ENCODE measurements at places on chromosomes 6 and 20.
A peak's percentile ranks its signal among the peaks of the same experiment; 100 is the strongest.

- DNase-seq = no peak
Measured at GRCh38 chr20:13259921-13260320, 38.8 kb downstream of the ISM1 start.

- peak; percentile 69 for DNase-seq
Measured at GRCh38 chr6:37566111-37566949, 66.6 kb upstream of the CCDC167 start.

DNA sequence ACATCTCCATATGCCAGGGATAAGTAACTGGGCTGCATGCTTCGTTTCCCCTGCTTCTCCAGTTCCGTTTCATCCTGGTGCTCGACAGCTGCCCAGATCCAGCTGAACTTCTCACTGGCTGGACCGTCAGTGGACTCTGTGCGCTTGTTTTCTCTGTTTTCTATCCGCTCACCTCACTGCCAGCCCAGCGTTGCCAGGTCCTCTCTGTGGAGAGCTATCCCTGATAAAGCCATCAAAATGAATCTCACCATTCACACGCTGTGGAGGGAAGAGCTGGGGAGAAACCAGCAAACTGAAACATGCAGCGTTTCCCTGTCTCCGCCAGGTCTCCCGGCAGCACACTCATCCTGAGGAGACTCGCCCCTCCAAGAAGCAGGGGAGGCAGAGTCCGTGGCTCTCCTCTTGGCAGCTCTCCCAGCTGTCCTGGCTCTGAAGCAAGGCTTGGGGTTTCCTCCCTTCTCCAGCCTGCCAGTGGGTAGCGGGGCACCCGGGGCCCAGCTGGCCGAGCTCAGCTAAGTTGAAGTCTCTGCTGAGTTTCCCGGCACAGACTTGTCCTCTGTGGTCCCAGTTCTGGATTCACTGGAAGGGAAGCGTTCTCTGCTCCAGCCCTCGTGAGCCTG lies 160.9 kb downstream of the DTNBP1 start:
- peak; percentile 78 for DNase-seq

DNA sequence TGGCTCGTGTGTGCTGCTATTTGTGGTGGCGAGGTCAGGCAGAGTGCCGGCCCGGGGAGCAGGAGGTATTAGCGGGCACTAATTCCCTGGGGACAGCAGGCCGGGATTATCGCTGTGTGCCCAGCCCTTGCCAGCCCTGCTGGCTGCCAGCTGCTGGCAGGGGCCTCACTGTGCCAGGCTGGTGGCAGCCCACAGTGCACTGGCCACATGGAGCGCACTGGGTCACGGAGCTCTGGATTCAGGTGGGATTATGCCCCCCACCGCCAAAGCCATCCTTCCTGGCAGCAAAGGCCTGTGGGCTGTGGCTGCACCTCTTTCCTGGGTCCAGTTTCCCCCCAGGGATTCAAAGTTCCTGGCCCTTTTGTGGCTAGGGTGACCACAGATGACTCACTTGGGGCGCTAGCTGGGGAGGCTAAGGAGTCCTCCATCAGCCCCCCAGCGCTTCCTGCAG lies 59.7 kb downstream of the YTHDF1 start:
- DNase-seq = no peak

DNA sequence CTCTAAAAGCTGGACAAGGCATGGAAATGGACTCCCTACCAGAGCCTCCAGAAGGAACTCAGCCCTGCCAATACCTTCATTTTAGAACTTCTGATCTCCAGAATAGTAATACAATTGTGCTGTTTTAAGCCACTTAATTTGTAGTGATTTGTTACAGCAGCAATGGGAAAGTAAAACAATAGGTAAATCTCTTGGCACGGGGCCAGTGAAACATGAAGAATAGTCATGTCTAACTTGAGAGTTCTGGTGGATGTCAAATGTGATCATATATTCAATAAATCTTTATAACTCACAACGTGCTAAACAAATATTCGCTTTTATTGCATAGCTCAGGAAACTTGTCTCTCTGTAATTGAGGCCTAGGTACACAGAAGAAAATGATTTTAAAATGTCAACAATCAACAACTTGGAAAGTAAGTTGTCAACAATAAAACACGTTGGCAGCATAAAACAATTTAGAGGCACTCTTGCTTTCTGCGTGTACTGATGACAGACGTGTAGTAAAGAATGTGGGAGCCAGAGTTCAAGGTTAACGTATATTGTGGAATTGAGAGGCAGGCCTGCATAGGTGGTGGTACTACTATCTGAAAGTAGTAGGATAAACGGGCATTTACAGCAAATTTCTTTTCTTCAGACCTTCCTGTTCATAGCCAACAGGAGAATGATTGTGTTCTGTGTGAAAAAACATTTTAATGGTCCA lies 140.5 kb upstream of the OPRM1 start:
- DNase-seq = no peak

DNA sequence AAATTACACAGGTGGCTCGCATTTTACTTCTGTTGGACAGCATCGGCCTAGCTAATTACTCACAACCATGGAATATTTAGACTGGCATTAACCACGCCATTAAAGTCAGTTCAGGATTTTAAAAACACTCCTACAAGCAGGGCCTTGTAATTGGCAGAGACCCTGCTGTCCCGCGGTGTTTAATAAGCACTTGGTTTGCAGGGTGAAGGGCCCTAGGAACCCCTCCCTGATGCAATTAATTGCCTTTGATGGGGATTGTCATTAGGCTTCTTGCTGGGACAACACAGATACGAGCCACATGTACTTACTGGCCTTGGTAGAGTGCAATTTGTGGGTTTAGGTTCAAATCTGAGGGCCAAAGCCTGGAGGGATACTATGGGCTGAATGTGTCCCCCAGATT lies 7.8 kb upstream of the VSTM2L start:
- no peak for DNase-seq

DNA sequence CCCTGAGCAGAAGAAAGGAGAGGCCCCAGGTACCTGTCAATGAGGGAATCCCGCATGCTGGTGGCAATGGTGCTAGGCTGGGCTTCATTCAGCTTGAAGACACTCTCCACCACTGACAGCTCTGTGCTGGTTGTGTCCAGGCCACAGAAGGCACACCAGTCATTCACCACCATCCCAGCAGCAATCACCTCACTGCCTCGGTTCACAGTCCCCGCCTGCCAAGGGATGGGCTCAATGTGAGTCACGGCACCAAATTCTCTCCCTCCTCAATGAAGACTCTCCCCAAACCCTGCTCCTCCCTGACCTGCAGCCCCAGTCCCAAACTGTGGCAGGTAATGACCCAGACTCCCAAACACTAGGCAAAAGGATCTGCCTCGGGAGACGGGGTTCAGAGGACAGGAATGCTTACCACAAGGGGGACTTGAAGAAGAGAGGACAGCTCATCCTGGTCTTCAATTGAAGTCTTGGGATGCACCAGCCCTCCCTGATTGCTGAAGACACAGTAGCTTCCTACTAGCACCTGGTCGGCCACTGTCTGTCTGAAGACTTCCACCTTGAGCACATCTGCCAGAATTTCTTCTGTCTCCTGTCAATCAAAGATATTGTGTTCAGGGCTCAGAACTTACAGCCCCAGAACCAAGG lies 1.7 kb upstream of the MMP24OS start:
- no peak for DNase-seq

DNA sequence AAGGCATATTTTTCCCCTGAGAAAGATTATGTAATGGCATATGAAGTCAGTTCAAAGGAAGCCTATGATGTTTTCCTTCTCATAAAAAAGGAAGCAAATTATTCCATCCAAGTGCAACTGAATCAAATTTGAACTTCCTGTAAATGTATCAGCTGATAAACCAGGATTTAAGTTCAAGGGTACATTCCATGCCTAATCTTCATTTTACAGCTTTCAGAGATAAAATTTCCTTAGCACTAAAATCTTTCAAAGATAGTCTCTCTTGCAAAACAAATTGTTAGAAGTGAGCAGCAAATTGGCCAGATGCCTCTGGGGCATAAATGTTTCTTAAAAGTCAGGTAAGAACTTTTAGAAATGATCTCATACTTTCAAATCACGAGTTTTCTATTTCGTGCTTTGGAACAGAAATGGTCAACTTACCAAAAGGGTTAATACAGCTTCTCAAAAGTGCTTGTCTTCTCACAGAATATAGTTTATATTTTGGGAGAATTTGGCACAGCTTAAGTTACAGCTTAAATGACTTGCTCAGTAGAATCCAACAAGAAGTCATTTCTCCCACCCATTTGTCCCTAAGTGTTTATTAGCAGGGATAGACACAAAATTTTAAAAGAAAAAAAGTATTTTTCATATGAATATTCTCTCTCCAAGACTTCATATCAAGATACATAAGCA lies 2.7 kb upstream of the TCF21 start:
- DNase-seq = no peak

GRCh38 chr20:53656293-53657202 lies 62.9 kb upstream of the ZNF217 start:
- peak; percentile 81 for DNase-seq

- no peak for DNase-seq
Measured at GRCh38 chr6:45495429-45496084, 117.8 kb upstream of the SUPT3H start.

- peak; percentile 57 for DNase-seq
Measured at GRCh38 chr20:35561268-35561667, 19.4 kb downstream of the ERGIC3 start.

DNA sequence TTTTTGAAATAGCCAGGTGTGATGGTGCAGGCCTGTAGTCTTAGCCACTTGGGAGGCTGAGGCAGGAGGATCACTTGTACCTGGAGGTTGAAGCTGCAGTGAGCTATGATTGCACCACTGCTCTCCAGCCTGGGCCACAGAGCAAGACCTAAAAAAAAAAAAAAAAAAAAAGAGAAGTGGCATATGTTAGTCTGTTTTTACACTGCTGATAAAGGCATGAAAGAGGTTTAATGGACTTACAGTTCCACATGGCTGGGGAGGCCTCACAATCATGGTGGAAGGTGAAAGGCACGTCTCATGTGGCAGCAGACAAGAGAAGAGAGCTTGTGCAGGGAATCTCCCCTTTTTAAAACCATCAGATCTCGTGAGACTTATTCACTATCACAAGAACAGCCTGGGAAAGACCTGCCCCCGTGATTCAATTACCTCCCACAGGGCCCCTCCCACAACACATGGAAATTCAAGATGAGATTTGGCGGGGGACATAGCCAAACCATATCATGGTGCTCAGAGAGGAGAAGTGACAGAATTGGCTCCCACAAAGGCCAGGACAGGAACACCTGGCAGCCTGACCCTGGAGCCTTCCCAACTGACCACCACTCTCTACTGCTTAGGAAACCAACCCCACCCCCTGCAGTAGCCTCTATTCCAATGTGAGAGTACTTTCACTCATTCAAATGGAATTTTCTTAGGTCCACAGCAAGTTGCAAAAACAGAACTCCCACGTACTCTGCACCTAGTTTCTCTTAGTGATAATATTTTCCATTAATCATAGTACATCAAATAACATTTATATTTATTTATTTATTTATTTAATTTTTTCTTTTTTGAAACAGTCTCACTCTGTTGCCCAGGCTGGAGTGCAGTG lies 29.8 kb downstream of the ARHGAP40 start:
- no peak for DNase-seq

DNA sequence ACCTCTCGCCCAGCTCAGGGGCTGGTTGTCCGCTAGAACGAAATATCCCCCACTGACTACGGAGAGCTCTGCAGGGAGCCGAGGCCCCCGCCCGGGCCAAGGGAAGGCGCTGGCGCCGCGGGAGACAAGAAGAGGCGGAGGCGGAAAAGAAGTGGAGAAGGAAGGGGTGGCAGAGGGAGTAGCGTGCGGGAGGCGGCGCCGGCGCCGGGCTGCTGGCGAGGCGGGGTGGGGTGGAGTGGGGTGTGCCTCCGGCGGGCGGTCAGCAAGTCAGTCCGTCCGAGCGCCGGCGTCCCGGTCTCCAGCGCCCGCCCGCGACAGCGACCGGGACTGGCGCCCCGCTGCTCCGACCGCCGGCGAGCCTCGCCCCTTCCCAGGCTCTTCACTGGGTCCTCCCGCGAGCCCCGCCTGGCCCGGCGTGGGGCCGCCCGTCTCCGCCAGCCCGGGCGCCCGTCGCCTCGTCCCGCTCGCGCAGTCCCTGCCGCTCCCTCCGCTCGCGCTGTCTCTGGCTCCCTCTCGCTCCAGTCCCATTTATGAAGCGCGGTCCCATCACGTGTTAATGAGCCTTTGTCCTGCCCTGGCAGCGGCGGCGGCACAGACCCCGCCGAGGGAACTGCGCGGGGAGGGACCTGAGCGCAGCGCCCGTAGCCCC lies at the start of gene CNR1:
Gene CNR1 (minus strand): TSS at position 504 of the 649 bp plus-strand sequence. CDS start 21,073 bp downstream, outside the sequence.
- peak; percentile 53 for DNase-seq

GRCh38 chr6:134007077-134007476 lies 45.3 kb downstream of the SLC2A12 start:
- peak; percentile 58 for DNase-seq

DNA sequence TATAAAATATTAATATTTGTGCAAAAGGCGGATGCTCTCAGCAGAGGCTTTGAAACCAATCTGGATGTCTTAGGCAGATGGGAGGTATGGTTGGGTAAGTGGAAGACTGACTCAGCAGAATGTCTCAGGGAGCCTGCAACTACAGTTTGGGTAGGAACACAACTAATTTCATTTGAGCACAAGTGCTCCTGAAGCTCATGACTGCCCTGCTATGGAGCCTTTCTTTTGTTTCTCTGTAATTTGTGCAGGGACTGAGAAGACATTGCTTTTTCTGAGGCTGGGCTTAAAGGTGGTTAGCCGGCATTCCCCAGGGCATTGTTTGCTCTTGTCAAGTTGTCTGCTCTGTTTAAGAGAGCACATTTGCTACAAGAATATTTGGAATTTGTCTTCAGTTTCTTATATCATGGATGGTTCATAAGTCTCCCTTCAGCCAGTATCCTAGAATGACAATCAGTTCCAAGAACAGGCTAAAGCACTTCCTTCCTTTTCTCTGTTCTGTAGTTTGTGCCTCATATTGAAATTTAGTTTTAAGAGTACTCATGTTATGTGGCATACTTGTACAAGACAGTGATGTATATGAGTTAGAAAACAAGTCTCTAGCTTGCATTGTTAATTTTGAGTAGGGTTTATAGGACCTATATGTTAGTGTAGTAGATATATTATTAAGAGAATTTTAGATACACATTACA lies 208.3 kb downstream of the ZFAND3 start:
- peak; percentile 35 for DNase-seq

- DNase-seq = no peak
Measured at GRCh38 chr6:160002882-160003281, 34.0 kb downstream of the IGF2R start.

GRCh38 chr6:138909511-138909910 lies 78.5 kb downstream of the REPS1 start:
- DNase-seq = no peak

GRCh38 chr20:62243906-62244515 lies 5.7 kb downstream of the OSBPL2 start:
- no peak for DNase-seq

DNA sequence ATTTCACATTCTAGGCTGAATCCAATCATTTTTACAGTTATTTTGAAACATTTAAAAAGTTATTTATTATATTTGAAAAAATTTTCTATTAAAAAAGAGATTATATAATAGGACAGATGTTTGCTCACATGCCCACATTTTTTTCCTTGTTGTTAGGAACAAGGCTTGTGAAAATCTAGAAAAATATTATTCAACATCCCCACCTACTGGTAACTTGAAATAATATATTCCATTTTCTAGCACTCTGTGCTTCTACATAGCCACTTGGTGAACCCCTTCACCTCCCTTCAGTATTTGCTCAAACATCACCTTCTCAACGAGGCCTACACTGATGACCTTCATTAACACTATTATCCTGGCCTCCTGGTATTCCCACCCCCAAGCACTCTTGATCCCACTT lies 18.3 kb upstream of the GPRC6A start:
- DNase-seq = peak; percentile 31

Measured in cerebellar cortex (tissue), 1 donor.